Renal cortical epithelial cell (primary cell): ENCODE measurements at places on chromosomes 16 and 17.

- no peak for DNase-seq
These were observed 538.7 kb downstream of the HAPSTR1 start for GRCh38 chr16:9630119-9630518.

- no peak for DNase-seq
These were observed 9.9 kb downstream of the CTU2 start for GRCh38 chr16:88716201-88716600.

GRCh38 chr16:21701271-21701670, 37.5 kb downstream of the OTOA start:
- DNase-seq, result no peak

DNA sequence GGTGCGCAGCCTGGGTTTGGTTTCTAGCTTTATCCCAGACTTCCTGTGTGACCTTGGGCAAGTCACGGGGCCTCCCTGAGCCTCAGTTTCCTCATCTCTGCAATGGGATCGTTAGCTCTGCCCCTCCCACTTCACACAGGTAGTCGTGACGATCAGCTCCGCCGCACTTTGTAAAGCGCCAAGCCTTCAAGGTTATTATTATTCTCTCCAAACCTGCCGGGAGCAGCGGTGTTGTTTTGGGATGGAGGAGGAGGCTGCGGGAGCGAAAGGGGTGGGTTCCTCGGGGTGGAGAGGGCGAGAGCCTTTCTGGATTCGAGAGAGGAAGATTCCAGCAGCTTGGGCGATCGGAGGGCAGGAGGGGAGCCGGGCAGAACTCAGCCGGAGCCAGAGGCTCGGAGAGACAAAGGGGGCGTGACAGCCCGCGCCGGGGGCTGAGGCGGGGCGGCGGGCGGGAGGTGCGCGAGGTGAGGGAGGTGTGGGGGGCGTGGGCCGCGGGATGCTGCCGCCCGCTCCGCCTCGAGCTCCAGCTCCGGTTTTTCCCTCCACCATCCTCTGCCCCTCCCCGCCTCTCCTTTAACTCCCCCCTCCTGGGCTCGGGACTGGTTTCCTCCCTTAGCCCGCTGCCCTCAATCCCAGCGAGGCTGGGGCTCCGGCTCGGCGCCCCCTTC, at the start of gene EFNB3:
TSS of gene EFNB3 (plus strand) at position 602 of the 668 bp plus-strand sequence. CDS start 397 bp downstream, outside the sequence.
- no peak for DNase-seq

DNA sequence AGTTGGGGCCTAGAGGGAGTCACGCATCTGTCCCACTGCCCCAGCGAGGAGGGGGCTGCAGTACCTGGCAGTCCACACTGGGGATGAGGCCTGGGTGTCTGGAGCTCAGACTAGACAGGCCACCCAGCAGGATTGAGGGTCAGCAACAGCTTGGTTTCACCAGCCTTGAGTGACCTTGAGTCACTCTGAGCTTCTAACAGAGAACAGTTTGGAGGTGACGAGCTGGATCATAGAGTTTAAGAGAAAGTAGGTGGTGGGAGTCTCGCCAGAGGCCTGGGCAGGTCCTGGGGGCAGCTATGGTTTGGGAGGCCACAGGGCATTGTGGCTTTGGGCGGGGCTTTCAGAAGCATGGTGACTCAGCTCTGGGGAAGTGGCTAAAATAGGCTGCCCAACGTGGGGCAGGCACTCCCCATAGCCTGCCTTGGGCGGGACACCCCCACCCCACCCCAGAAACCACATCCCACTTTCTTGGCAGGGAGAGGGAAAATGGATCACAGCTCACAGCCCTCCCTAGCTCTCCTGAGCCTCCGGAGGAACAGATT, 20.5 kb downstream of the CDC42EP4 start:
- peak; percentile 88 for DNase-seq

GRCh38 chr17:29617481-29618271, 5.0 kb downstream of the CORO6 start:
- DNase-seq, result peak; percentile 44

DNA sequence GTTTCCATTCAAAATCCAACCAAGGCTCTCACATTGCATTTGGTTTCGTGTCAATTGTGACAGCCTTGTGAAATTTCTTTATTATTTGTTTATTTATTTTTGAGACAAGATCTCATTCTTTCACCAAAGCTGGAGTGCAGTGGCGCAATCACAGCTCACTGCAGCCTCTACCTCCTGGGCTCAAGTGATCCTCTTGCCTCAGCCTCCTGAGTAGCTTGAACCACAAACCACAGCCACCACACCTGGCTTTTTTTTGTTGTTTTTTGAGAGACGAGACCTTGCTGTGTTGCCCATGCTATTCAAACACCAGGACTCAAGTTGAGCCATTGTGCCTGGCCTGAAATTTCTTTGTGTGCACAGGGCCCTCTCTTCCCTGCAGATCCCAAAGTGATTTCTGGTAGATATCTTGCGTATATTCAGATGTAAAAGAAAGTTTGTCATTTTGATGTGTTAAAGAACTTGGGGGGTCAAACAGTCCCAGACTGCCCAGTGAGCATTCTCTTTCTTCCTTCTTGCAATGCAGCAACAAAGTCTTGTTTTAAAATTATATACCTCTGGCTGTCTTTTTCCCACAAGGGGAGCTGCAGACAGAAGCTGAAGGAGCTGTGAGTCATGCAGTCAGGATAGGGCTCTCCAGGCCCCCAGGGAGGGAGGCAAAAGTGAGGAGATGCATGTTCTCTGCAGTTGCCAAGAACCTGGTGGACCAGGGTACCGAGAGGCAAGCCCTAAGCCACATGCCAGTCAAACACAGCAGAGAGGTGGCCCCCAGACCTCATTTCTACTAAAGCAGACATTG, 15.5 kb upstream of the USP22 start:
- peak; percentile 45 for DNase-seq

GRCh38 chr16:84260766-84261554, 21.1 kb upstream of the KCNG4 start:
- no peak for DNase-seq

DNA sequence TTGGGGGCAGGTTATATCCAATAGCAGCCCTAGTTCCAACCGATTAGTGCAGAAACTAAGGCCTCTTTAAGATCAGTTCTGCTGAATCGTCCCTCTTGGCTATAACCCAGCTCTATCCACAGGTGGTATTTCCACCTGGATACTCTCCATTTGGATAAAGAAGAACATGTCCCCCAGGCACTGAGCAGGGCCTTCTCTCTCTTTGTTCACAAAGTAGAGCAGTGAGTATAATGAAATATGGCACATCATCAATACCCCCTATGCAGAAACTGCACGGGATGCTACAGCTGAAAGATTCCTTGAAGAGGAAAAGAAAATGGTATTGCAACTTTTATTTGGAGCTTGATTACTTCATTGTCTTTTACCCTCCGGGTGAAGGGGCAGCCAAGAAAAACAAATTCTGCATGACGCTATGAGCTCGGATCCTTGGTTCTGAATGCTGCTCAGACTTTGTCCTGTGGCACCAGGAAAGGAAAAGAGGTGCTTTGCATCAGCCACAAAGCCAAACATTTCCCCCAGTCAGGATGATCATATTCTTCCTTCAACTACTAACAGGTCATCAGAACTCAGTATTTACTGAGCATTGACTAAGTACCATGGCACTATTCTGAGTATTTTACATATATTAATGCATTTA, 399.7 kb downstream of the NPIPA8 start:
- DNase-seq, result no peak

DNA sequence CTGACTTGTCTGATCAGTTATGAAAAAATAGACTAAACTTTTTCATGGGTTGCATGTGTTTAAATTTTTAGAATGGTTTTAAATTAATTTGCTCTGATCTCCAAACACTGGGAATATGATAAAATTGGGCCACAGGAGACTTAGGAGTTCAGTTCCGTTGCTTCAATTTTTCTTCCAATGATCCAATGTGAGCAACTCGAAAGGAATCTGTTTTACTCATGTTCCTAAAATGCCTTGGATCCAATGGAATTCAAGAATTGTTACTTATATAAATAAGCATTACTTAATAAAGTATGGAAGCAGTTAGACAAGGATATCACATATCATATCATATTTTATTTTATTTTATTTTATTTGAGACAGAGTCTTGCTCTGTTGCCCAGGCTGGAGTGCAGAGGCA, 56.0 kb upstream of the NACA2 start:
- DNase-seq, result no peak

DNA sequence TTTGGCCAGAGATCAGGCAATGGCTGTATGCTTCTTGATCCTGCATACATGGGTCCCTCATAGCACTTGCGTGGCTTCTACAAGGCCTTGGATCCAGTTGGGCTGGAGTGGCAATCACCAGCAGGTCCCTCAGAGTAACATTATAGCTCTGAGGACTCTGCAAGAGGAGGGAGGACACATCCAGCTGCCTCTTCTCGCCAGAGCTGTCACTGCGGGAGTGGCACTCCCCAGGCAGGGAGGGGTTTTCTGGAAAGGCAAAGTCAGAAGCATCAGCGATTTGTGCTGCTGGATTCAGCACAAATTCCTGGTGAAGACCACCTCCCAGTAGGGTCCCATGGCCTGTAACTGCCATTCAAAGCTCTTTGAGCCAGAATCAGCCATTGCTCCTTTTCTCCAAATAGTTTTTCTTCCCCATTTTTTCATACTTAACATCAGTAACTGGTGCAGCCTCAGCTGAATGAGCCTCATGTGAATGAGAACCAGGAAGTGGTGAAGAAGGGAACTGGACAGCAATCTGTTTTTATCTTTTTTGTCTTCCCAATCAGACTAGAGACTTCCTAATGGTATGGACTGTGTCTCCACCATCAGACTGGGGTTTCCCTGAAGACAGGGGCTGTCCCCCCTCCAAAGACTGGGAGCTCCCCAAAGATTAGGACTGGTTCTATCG, 40.6 kb upstream of the HOXB13 start:
- no peak for DNase-seq

DNA sequence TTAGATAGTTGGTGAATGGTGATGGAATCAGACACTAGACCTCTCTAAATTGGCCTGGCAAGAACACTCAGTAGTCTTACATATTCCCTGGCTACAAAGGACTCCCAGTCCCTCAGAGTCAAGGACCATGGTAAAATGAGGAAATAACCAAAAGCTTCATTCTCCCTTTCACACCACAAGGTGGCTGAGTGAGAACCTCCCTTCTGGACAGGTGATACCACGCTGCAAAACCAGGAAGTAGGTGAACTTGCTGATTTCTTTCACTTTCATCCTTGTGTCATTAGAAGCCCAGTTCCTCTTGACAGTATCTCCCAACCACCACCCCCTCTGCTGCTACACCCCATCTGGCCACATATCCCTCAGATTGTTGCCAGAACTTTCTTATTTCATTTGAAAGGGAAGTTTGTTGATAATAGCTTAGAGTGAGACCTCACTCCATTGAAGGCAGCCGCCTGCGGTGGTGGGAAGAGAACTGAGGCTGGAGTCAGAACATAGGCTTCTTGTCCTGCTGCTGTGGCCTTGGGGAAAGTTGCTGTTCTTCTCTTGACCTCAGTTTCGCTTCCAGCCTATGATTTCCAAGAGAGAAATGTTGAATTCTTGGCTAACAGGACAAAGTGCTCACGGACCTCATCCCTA, 290.6 kb upstream of the CCL2 start:
- DNase-seq, result no peak

DNA sequence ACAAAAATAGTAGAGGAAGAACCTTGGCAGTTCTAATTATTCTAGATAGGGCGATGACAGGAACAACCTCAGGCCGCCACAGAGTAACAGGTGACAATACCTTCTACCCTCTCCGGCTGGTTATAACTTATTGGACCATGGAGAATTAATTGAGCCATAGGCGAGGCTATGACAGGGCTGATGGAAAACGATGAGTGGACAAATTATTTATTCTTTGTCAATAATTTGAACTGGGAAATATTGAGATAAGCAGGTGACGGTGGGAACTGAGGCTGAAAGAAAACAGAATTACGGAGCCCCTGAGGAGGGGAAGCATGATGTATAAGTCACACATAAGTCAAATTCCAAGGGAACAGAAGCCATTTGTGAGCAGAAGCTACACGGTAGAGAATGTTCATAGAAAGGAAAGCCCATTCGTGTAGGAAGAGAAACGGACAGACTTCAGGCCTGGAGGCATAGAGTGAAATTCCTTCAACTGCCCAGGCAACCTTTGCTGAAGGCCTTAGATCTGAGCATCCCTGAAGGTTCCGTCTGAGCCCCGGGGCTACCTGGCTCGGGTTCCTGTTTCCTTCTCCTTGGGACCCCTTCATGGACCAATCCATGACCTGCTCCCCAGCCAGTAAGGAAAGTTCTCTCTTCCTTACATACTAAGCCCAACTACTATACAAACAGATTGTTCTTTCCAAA, 158.1 kb downstream of the MAP2K4 start:
- DNase-seq, result no peak

- DNase-seq, result no peak
These were observed 890.9 kb upstream of the CDH8 start for GRCh38 chr16:62927122-62927521.

GRCh38 chr16:2952679-2953078, 11.4 kb upstream of the KREMEN2 start:
- DNase-seq, result no peak

DNA sequence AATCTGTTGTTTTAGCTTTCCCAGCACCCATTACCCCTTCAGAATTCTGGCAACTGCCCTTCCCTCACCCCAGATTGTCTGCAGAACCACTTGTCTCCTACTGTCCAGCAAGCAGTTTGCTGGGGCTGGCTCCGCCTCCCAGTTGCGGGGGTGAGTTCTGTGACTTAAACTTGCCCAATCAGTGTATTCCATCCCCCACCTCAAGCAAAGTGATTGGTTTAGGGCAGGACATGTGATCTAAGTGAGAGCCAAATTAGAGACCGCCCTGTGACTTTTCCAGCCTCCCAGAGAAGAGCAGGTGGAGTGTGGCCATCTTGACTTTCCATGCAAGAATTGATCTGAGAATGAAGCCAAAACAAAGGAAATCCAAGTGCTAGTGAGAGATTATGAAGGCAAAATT, 22.7 kb upstream of the SRCIN1 start:
- DNase-seq, result peak; percentile 9

DNA sequence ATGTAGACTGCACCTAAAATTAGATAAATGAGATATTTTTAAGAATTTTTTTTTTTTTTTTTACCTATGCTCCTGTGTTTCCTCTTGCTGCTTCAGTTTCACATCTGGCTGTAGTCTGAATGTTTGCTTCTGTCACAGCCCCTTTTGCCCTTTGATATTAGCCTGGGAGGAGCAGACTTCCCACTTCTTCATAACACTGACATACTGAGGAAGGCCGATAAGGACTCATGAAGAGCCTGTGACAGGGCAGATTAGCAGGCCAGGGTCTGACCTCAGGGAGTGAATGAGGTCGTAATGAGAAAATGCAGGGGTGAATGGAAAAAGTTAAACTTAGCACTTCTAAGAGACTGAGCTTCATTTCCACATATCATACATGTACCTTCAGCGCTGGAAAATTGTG, at the start of gene SLFN14:
TSS of gene SLFN14 (minus strand) at position 117 of the 400 bp plus-strand sequence. CDS start 2,757 bp downstream, outside the sequence.
- no peak for DNase-seq
